Aorta (tissue), 5 donors: ENCODE measurements at places on chromosomes 5 and 9. TPM values are rescaled to one million over a fixed set of nuclear protein-coding genes. Genes with fewer than 3 reads are reported as not detected.

DNA sequence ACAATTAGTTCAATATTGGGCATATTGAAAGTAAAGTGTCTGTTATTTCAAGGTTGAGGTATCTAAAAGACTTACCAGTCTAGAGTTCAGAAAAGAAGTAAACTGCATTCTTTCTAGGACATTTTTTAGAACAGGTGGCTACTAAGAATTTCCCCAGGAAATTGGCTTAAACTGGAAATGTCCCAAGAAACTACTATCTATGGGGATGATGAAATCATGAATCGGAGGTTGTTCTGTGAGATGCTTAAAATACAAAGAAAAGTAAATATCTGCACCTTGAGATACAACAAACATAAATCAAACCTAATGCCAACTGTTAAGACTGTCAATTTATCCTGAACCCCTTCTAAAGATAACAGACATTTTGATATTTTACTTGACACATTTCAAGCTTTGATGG lies 226.5 kb upstream of the NREP start:
- no peak for DNase-seq

DNA sequence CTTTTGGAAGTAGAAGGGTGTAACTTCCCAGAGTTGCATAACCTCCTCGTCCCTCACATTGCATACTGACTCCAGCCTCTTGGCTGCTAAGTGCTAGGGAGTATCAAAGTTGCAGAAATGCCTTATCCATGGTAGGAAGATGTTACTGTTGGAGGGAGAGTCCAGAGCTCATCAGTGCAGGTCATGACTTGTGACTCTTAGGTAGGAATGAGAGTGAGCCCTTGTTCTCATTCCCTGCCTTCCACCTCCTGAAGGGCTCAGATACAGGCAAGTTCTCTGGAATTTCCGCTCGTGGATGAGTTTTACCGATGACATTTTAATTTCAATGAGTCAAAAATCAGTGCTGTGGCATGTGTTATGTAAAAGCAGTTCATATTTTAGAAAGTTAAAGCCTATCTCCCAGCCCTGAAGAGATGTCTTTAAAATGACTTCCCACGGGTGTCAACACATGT lies 17.0 kb downstream of the IRX1 start:
- DNase-seq: no peak

DNA sequence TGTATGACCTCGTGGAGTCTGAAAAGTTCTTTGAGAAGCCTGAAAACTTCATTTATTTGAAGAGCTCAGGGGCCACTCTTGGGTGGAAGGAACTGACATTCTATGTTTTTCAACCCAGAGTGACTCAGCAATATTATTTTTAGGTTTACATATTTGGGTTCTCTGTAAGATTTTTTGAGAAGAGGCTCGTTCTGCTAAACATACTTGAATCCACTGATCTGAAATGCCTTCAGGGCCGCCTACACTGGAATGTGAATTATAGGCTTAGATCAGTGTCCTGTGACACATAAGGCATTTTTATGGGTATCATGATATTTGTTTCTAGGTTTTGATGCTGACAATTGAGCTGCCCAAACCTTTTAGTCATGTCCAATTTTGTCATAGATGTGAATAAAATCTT lies 86.2 kb downstream of the PSAT1 start:
- DNase-seq: no peak

GRCh38 chr5:151721087-151721646 lies 34.5 kb upstream of the SPARC start:
- DNase-seq: no peak

The CDH9 gene
- total RNA-seq: not detected

GRCh38 chr5:73912821-73913271 lies 286.9 kb downstream of the ARHGEF28 start:
- DNase-seq: no peak

DNA sequence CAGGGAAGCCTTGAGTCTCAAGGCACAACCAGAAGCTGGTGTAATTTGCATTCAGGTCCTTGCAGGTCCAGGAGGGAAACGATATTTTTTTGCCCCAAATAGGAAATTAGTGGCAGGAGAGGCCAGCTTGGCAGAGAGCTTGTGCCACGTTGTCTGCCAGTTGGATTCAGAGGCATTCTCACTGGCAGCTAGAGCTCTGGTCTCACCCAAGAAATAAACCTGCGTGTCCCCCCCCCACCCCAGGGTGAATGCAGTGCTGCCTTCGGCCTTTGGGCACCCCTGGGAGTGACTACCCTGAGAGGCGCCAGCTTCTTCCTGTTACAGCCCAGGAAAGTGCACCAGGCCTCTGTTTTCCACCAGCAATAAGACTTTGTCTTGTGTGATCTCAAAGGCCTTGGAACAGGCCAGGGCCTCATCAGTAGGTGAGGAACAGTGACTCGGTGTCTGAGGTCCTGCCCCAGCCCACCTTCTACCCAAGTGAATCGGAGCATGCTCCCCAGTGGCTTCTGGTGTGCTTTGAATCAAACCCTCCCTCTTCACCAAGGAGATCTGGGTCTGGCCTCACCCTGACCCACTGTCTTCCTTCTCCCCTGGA lies 68.4 kb downstream of the HSPA4 start:
- DNase-seq: no peak

The CTXN3 gene
- total RNA-seq: not detected

DNA sequence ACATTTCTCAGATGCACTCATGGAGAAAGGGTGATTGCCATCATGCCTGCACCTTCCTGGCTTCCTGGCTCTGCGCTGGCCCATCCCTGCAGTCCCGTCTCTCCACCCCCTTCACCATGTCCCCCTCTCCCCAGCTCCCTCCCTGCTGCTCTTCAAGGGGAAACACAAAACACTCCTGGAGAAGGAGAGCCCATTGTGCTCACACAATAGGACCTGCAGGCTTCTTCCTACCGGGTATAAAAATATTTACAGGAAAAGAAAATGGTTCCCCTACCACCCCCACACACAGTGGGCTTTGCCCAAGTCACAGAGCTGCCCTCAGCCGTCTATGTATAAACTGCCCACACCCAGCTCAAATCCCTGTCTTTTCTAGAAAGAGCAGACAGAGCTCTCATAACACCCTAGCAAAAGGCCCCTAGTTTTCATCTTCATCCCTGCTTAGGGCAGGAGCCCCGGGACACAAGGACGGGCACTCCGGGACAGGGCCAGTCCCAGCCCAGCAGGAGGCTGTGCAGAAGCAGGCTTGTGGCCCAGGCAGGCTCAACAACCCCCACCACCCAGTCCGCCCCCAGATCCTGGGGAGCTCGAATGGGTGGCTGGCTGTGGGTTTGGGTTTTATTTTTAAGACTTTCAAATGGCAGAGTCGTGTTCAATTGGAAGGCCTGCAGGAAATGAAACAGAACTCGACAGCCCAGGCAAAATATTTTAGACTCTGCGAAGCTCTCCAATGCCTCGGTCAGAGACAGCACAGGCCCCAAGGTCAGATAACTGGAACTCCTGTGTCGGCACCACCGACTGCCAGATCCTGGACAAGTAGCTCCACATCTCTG lies 77.3 kb downstream of the LRSAM1 start:
- DNase-seq: no peak

DNA sequence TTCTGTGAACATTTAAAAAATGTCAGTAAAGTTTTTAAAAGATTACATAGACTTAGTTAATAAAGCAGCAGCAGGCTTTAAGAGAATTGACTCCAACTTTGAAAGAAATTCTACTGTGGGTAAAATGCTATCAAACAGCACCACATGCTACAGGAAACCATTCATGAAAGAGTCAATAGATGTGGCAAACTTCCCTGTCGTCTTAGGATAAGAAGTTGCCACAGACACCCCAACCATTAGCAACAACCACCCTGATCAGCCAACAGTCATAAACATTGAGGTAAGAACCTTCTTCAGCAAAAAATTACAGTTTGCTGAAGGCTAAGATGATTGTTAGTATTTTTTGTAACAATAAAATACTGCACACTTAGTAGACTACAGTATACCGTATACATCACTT lies 278.2 kb downstream of the CSNK1G3 start:
- DNase-seq: no peak

DNA sequence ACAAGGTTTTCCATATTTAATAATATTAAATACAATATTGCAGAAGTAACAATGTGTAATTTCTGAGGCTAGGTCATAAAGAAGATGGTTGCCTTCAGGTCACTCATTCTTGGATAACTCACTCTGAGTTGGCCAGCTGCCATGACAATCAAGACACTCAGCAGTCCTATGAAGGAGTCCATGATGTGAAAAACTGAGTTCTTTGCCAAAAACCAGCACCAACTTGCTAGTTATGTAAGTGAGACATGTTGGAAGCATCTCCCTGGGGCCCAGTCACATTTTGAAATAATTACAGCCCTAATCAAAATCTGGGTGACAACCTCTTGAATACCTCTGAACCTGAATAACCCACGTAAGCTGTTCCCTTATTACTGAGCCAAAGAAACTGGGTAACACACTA lies 453.2 kb downstream of the CDH18 start:
- DNase-seq: no peak

DNA sequence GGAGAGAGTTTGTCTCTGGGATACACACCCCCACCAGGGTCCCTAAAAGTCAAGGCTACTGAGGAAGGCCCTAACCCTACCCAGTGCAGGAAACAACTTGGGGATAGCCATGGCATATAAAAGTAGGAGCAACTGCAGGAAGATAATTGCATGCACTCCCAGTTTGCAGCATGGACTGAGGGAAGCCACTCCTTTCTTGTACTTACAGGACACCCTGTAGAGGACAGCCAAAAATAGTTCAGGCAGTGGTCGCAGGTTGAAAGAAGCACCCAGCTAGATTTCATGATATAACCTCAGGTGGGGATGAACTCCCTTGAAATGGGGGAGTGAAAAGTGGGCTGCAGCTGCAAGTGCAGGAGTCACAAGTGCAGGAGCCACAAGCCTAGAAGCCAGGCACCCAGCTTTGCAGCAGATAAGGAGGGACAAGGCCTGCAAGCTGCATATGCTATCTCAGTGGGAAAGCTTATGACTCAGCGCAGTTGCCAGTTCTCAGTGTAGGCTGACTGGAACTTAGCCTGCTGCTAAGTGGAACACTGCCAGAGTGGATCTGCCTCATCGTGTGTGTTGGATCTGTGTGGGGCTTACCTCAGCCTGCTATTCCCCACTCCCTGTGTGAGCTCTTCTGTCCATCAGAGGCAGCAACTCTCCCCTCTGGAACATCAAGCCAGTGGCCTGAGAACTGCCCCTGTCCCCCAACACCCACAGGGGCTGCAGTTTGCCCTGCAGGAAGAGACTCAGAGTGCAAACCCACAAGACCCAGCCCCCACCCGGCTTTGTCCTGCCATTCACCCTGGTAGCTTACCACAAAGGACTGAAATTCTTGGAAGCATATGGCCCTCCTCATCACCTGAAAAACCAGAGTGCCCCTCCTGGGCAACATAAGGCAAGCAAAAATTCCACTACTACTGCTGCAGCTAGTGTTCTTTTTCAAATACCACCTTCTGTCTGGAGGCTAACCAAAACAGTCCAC lies 42.7 kb downstream of the CYLC2 start:
- DNase-seq: no peak

DNA sequence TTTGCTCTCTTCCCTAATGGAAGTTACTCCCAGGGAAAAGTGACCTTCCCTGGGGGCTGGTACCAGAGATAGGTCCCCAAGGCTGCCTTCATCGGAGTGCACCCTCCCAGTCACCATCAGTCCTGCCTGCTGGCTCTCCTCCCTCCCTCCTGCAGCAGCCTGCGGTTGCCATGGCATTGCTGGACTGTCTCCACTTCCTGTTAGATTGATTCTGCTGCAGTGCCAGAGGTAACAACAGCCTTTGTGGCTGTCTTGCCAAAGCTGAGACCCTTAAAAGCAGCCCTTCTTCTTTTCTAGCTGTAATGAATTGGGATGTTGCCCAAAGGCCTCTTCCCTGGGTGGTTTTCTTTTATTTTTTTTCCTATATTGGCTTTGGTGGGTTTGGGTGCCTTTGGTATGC lies 78.1 kb upstream of the PRLR start:
- no peak for DNase-seq

The NUTM2G gene
- total RNA-seq: not detected

The ROPN1L gene
- 0.68 TPM for total RNA-seq
